Daoy (cell line): ENCODE measurements at places on chromosomes 13 and 19. TPM values are rescaled to one million over a fixed set of nuclear protein-coding genes. Genes with fewer than 3 reads are reported as not detected.

Gene EDDM13
- not detected in 2 replicates for total RNA-seq

Gene MYH14
- 7.2 and 10.3 TPM in 2 replicates for total RNA-seq

Gene SLC1A6
- 1.4 TPM in 1 of 2 replicates, not detected in the other for total RNA-seq

Gene ZNF91
- 7.5 and 10.4 TPM in 2 replicates for total RNA-seq

Gene SAFB2
- 29.7 and 32.4 TPM in 2 replicates for total RNA-seq

GRCh38 chr19:40006273-40006691 is 9.4 kb downstream of the ZNF546 start:
- DNase-seq = peak; percentile 90

DNA sequence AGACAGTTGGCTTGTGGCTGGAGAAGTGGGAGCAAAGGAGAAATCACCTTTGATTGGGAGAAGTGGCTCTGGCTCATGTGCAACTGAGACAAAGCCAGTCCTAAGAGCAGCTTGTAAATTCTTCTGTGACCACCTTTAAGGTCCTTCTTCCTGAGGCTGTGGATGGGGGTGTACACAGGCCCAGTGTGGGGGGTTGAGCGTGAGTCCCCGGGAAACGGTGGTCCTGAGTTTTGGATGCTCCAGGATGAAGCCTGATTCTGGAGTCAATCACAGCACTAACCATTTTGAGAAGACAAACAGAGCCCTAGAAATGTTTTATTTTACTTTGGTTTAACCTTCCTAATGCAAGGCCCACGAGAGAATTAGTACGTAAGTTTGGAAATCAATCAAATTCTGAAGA is 3.9 kb upstream of the CEBPA start:
- no peak for DNase-seq

- DNase-seq = peak; percentile 68
These were observed 550 bp upstream of the DLL3 start for GRCh38 chr19:39497996-39498797.

DNA sequence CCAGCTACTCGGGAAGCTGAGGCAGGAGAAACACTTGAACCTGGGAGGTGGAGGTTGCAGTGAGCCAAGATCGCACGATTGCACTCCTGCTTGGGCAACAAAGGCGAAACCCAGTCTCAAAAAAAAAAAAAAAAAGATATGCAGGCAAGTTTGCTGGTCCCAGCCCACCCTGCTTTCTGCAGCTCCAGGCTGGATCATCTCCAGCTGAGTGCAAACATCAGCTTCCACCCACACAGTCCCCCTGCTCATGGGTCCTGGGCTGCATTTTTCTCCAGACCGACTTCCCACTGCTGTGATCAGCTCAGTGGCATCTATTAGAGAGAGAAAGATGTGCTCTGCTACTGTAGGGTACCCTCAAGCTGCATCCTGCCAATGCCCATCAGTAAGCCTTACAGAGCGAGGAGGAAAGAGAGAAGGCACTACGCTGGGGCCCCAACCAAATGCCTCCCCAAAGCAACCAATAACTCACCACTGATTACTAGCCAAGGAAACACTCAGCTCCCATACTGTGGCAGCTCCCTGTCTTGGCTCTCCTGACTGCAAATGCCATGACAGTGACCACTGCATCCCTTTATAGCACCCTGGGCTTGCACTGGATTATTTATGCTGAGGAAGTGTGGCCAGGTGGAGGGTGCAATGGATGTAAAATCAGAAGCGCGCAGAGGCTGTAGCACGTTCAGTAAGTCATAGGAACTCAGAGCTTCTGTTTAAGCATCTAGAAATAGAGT is 170.9 kb upstream of the ZNF507 start:
- DNase-seq = no peak

- no peak for DNase-seq
These were observed 642.3 kb downstream of the TBC1D4 start for GRCh38 chr13:74839656-74840055.

DNA sequence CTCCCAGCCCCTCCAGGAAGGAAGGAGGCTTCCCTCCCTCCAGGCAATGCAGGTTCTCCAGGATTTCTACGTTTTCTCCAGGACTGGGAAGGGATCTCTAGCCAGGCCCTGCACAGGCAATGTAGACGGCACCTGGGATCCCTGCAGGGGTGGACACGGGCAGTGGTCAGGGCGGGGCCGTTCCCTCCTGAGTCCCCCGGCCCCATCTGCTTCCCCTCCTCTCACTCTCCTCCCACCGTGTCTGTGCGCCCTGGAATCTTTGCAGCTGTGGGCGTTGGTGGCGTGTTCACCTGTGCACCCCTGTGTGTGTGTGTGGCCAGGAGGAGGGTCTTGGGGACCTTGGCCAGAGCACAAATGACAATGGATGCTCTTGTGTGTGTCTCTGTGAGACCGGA is 10.0 kb downstream of the NRTN start:
- no peak for DNase-seq

DNA sequence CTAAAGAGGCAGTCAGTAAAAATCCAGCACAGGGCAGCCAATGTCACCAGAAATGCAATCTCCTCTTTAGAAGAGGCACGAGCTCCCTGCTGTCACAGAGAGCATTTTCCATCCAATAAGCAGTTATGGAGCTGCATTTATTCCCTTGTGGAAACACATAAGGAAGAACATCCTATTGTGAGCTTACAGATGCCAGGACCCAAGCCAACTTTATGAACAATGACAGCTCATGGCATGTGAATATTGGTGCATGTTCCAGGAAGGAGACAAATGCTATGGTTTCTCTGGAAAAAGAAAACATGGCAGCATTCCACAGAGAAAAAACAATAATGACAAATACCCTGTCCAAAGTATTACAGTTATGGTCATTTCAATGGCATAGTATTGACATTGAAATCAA is 955.6 kb downstream of the UQCRFS1 start:
- DNase-seq = no peak

DNA sequence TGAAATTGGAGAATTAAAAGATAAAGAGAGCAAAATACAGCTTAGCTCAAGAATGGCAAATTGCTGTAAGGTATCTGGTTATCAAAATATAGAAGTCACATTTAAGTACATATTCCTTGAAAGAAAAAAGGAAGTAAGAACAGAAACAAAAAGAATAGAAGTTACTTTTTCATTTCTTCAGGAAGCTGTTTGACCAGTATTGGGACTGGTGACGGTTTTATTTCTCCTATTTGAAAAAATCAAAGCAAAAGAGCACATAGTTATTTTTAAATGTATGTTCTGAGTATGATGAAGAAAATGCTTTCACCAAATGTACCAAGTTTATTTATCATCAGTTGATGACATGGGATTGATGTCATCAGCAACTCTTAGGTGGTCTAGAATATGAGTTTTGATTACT is 83.1 kb upstream of the OXGR1 start:
- no peak for DNase-seq

- DNase-seq = no peak
These were observed 19.7 kb downstream of the ZNF567 start for GRCh38 chr19:36707134-36707533.

GRCh38 chr13:100534911-100535310 is 53.7 kb downstream of the GGACT start:
- DNase-seq = no peak

GRCh38 chr13:99373436-99373835 is 66.2 kb upstream of the GPR183 start:
- DNase-seq = no peak

DNA sequence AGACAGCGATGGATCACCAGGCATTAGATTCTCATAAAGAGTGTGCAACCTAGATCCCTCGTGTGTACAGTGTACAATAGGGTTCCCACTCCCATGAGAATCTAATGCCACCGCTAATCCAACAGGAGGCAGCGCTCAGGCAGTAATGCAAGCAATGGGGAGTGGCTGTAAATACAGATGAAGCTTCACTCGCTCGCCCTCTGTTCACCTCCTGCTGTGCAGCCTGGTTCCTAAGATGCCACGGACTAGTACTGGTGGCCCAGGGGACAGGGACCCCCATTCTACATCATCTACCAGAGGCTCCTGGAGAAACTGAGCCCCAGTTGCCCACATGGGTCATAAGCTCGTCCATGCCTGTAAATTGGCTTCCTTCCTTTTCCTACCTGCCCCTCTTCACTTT is 8.0 kb downstream of the CLEC4M start:
- DNase-seq = no peak

DNA sequence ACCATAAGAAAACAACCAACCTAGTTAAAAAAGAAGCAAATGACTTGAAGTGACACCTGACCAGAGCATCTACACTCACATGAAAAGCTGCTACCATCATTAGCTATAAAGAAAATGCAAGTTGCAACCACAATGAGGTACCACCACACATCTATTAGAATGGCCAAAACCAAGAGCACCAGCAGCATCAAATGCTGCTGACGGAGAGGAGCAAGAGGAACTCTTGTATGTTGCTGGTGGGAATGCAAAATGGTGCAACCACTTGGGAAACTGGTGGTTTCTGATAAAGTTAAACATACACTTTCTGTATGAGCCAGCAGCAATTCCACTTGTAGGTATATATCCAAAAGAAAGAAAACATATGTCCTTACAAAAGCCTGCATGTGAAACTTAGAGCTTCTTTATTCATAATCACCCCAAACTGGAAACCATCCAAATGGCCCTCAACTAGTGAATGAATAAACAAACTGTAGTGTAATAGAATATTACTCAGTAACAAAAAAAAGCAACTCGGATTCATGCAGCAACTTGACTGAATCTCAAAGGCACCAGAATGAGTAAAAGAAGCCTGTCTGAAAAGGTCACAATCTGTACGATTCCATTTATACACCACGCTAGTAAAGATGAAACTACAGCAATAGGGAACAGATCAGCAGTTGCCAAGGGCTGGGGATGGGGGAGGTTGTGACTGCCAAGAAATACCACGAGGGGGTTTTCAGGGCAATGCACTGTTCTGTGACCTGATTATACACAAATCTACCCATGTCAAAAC is 60.9 kb upstream of the RANBP3 start:
- DNase-seq = no peak

DNA sequence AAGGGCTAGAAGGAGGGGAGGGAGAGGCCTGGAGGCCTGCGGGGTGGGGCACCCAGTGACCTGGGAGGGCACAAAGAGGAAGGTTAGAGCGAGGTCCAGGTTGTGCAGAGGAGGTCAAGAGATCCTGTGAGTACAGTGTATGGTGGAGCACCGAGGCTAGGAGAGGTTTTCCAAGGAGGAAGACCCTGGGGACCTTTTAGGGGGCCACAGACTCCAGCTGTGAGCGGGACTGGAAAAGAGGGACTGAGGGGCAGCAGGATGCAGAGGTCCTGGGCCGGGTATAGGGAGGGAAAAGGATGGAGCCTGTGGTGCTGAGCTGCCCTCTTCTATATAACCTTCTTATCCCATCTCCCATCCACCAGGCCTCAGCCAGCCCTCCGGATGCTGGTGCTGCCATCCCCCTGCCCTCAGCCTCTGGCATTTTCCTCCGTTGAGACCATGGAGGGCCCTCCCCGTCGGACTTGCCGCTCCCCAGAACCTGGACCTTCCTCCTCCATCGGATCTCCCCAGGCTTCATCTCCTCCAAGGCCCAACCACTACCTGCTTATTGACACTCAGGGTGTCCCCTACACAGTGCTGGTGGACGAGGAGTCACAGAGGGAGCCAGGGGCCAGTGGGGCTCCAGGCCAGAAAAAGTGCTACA is 863 bp downstream of the ZNF581 start:
- DNase-seq = no peak

DNA sequence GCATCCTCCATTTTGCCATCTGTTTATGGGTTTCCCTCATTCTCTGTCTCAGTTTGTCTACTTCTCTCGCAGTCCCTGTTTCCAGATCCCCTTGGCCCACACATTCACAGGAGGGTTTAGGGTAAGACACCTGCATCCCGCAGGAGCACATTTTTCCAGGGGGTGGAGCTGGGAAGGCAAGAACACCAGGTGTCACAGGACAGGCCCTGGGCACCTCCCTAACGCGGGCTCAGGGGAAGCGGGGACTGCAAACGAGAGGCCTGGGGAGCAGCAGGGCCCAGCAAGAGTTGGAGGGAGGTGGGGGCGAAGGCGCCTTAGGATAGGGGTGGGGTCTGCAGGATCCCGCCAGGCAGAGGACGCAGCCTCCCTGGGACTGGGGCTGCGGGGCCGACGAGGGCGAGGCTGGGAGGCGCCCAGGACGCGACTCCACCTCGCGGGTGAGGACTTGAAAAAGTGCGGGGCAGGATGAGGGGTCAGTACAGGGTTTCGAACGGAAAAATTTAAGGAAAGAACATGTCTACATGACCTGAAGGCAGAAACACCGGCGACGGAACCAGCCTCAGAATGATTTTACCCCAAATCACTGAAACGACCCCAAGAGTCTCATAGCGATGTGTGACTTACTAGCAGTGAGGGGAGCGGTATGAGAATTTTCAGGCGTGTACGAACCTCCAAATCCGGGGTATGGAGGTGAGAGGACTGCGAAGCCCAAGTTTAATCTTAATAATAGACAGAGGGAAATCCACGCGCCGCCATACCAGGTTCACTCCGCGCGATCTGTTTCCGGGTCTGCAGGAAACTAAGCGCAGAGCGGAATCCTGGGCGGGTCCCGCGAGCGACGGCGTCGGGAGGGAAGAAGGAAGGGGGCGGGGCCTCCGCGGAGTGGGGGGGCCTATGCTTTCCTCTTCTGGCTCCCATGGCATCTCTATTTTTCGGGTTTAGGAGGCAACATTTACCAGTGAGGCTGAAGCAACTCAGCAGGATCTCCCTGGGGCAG is 7.1 kb upstream of the ERVV-2 start:
- no peak for DNase-seq

DNA sequence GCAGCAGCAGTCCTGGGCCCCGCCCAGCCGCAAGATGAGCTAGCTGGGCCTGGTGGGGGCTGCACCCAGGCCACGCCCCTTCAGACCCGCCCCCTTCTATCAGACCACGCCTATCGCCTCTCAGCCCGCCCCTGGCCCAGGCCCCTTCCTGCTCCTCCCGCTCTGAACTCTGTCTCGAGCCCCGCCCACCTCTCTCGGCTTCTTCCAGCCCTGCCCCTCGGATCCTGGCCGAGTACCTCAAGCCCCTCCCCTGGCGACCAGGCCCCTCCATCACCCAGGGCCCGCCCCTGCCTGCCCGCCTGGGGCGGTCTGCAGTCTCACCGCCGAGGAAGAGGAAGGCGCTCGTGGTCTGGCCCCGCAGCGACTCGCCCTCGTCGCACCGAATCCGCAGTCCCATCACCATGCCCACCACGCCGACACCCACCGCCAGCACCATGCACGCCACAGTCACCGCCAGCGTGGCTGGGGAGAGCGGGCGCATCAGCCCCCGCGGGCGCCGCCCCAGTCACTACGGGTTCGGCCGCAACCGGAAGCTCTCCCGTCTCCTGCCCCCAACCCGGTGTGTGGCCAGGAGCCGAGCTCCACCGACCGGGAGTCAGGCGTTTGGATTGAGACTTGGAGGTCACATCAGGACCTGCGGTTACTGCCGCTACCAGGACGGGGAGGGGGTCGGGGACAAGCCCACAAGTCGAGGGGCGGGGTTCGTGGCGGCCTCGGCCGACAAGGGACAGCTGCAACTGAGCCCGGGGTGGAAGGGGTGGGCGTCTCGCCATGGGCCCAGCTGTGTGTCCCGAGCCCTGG is 1.0 kb downstream of the CLDND2 start:
- DNase-seq = peak; percentile 99
